Activated CD4-positive, alpha-beta T cell treated with anti-CD3 and anti-CD28 coated beads, Interleukin-10, Interleukin-2, amounts not matched to agents 100 ng/mL and 50 ng/mL, durations not matched to agents 16 hours and 8 hours (primary cell): ENCODE measurements at places on chromosomes 3 and 15.

DNA sequence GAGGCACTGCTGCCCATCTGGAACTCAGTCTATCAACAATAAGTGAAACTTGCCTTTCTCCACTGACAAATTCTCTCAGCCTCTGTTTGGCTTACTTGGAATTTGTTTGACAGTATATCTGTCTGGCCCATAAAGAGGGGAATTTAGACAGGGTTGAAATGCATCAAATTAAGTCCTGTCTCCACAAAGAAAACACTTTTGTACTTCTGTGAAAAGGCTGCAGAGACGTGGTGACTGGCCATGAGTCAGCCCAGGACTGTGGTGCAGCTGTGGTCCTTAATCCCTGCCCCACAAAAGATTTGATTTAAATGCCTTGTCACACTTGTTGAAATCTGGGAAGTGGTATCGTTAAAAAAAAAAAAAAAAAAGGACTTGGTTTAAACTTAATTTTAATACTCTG is 47.5 kb downstream of the RYR3 start:
- DNase-seq, result no peak

DNA sequence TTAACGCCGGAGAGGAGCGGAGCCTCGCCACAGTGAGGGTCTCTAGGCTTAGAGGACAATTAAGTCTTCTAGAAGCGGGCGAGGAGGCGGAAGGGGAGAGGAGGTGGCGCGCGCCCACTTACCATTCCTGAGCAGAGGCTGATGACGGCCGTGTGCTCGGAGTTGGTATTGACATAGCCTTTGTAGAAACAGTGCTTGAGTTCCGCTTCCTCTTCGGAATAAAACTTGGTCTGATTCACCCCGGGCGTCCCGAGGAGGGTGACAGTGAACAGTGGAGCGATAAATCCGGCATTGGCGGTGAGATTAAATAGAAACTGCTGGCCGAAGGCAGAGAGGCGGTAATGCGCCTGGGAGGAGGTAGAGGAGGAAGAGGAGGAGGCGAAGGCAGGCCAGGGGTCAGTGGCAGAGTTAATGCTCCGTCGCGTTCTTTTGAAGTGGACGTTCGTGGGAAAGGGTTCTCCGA is 1.3 kb downstream of the ADAMTS9 start:
- DNase-seq, result no peak

DNA sequence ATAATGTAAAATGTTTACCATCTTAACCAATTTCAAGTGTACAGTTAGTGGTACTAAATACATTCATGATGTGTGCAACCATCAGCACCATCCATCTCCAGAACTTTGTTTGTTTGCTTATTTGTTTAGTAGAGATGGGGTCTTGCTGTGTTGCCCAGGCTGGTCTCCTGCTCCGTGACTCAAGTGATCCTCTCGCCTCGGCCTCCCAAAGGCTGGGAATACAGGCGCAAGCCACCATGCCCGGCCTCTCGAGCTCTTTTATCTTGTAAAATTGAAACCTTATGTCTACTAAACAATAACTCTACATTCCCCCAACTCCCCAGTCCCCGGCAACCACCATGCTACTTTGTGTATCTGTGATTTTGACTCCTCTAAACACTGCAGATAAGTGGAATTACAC is 31.9 kb downstream of the FBXO45 start:
- DNase-seq, result no peak

DNA sequence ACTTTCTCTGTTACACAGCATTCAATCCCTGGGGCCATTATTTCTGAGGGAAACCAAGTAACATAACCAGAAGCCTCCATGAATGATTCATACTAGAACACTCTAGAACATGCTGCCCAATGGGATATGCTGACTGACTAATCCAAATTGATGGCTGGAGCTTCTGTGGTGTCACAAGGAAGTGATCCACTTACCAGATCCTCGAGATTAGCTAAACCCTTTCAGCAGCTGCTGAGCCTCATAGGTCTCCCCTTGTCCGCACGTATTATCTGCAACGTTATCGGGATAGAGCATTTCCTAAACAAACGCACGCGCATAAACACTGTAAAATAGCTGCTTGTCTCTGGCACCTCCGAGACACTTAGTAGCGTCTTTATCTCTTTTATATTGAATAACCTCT is 61.2 kb upstream of the PROK2 start:
- DNase-seq, result no peak

DNA sequence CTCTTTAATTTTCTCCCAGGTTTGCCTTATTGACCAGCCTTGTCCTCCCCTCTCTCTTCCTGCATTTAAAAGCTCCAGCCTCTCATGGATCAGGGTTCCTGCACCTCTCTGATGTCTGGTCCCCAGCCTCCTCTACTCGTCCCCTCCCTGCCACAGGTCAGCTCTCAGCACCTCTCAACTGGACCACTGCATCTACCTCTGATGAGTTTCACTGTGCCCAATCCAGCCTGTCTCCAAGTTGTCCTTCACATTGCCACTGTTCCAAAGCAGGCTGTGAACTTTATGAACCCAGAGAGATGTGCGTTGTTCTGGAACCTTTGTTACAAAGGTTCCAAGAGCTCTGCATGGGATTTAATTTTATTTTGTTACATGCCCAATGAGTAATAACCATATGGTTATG is 76.6 kb downstream of the SLCO3A1 start:
- DNase-seq, result no peak

DNA sequence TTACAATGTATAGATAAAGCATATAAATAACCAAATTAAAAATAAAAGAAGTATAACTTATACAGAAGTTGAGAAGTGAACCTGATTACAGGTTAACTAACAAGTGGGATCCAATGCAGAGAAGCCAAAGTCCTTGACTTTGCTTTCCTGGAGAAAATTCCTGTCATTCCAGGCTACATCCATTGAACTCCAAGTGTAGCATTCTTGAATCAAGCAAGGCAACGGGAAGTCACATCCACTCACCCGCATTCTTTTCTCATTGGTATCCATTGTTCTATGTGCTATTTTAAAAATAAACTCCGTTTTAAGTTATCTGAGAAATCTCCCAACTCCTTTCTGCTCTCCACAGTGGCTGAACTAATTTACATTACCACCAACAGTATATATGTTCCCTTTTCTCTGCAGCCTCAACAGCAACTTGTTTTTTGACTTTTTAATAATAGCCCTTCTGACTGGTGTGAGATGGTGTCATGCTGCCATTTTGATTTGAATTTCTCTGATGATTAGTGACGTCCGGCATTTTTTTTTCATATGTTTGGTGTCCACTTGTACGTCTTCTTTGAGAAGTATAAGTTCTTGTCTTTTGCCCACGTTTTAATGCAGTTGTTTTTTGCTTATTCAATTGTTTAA is 534.3 kb downstream of the ROBO1 start:
- DNase-seq, result no peak

DNA sequence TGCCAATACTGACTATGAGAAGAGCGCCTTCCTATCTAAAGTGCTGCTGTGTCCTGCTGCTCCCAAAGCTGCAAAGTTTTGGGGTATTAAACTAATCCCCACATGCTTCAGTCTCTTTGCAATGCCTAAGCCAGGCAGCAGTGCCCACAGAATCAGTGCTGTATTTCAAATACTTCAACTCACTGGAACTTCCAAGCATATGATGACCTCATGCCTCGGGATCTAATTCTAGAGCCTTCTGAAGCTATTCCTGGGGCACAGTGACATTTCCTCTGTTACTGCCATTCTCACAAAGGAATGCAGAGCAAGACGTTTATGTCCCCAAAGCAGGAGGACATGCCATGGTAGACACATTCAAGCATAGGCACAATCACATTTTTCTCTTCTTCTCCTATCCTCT is 78.5 kb downstream of the CD200 start:
- DNase-seq, result no peak
